ENCODE measurements at places on chromosomes 6 and 20.

DNA sequence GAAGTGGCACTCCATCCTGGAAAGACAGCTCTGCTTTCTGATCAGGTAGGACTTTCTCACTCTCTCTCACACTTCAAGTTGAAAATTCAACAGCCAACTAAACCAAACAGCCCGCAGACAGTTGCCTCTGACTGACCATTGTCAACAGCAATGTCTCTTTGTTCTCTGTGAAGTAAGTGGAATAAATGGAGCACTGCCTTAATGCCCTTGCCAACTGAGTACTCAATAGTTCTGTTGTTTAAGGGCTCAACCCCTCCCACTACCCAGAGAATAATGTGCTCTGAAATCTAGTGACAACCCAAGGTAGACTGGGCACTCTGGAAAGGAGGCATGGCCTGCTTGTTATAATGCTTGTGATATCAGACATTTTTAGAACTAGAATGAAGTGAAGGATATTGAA lies 16.8 kb upstream of the BCLAF1 start:
- no peak for DNase-seq
- no peaks in the 10 kb centered on the region for H3K4me1 ChIP-seq
- H3K27ac ChIP-seq, result no peak overlapping the region
- peaks cover 1% of the 10 kb centered on the region for H3K27me3 ChIP-seq
- H3K36me3 ChIP-seq, result no peaks in the 10 kb centered on the region
- no peak overlapping the region for H3K4me3 ChIP-seq

DNA sequence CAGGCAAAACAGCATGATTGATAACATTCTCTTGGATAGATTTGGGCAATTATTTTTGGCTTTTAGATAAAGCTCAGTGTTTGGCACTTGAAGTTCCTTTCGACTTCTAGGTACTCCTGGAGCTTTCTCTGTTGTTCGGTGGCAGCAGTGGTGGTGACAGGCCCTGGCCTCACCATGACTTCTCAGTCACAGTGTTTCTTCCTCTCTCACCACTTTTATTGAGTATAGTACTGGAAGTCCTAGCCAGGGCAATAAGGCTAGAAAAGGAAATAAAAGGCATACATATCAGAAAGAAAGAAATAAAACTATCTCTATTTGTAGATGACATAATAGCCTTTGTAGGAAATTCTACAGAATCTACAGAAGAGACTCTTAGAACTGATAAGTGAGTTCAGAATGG lies 101.2 kb upstream of the SIRPG start:
- no peaks in the 10 kb centered on the region for H3K36me3 ChIP-seq
- H3K4me3 ChIP-seq, result no peak overlapping the region
- H3K4me1 ChIP-seq, result peaks cover 5% of the 10 kb centered on the region
- H3K27ac ChIP-seq, result no peak overlapping the region
- DNase-seq, result no peak
- H3K27me3 ChIP-seq, result no peaks in the 10 kb centered on the region

GRCh38 chr6:5333658-5334057 lies 72.3 kb downstream of the FARS2 start:
- DNase-seq, result no peak
- no peaks in the 10 kb centered on the region for H3K27me3 ChIP-seq
- no peak overlapping the region for H3K27ac ChIP-seq

GRCh38 chr6:22828179-22829062 lies 259.1 kb downstream of the HDGFL1 start:
- peak overlapping the region; percentile 86 for H3K27ac ChIP-seq
- no peak overlapping the region for H3K4me3 ChIP-seq
- no peaks in the 10 kb centered on the region for H3K36me3 ChIP-seq
- peak; percentile 56 for DNase-seq

GRCh38 chr6:125031385-125031784 lies 69.1 kb downstream of the RNF217 start:
- no peaks in the 10 kb centered on the region for H3K4me1 ChIP-seq
- H3K27me3 ChIP-seq, result peaks cover 2% of the 10 kb centered on the region
- H3K4me3 ChIP-seq, result peak overlapping the region; percentile 18
- DNase-seq, result no peak
- no peak overlapping the region for H3K27ac ChIP-seq

DNA sequence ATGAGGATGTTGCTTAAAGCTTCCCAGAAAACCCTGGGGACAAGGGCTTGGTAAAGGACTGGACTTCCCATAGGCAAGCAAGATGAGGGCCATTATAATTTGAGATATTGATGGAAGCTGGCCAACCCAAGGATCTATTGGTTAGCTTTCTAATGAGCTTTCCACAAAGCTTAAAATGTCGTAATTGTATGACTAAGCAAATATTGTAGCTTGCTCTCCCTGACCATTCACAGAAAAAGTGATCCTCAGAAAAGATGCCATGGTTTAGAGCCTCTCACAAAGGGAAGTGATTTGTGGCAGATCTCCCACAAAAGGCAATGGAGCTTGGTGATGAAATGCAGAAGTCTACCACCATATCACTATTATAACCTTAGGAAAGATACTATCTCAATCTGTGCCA lies 13.6 kb downstream of the IL17F start:
- no peaks in the 10 kb centered on the region for H3K36me3 ChIP-seq
- no peak overlapping the region for H3K27ac ChIP-seq
- no peak overlapping the region for H3K4me3 ChIP-seq
- H3K4me1 ChIP-seq, result peaks cover 5% of the 10 kb centered on the region

DNA sequence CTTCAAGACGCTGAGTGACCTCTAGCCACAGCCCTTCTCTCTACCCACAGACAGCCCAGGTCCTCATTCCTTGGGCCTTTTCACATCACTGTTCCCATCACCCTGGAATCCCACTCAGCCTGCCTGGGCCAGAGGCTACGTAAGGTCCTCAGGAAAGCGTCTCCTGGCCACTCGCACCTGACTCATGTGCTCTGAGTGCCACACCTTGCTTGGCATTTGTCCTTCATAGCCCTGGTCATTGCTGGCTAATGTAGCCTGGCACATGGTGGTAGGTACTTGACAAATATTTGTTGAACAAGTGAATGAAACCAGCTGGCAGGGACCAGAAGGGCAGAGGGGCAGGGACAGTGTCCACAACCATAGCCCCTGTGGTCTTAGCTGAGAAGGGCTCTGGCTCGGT lies 50.6 kb upstream of the FANCE start:
- peaks cover 11% of the 10 kb centered on the region for H3K36me3 ChIP-seq
- H3K4me3 ChIP-seq, result peak overlapping the region; percentile 51
- no peak overlapping the region for H3K27ac ChIP-seq
- no peak for DNase-seq
- peaks cover 7% of the 10 kb centered on the region for H3K27me3 ChIP-seq

GRCh38 chr20:51516855-51517254 lies 25.7 kb downstream of the NFATC2 start:
- H3K4me1 ChIP-seq, result no peaks in the 10 kb centered on the region
- no peak for DNase-seq
- peaks cover 2% of the 10 kb centered on the region for H3K27me3 ChIP-seq

DNA sequence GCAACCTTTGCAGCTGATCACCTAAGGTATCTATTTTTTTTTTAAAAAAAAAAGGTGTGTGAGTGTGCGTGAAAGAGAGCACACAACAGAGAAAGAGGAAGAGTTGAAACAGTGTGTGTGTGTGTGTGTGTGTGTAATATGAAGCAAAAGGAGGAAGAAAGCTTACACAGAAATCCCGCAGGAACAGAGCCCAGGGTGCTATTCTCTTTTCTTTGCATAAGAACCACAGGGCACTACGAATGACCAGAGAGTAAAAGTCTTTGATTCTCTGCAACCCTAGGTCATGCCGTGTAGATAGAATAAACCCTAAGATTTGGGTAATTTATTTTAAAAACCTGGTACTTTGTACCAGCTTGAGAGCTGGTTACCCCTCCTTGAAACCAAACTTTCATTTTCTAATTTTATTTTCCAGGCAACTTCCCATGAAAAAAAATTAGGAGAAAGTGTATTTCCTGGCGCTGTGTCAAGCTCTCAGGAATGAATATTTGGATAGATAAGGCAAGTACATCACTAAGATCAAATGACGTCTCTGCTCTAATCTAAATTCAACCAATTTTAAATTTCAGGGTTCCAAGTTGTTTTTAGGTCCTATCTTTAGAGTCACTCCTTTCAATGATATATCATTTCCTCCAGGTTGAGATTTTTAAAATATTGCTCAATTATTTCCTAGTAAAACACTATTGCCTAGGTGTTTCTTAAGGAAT lies 47.9 kb upstream of the ID4 start:
- no peak for DNase-seq
- H3K27ac ChIP-seq, result no peak overlapping the region

DNA sequence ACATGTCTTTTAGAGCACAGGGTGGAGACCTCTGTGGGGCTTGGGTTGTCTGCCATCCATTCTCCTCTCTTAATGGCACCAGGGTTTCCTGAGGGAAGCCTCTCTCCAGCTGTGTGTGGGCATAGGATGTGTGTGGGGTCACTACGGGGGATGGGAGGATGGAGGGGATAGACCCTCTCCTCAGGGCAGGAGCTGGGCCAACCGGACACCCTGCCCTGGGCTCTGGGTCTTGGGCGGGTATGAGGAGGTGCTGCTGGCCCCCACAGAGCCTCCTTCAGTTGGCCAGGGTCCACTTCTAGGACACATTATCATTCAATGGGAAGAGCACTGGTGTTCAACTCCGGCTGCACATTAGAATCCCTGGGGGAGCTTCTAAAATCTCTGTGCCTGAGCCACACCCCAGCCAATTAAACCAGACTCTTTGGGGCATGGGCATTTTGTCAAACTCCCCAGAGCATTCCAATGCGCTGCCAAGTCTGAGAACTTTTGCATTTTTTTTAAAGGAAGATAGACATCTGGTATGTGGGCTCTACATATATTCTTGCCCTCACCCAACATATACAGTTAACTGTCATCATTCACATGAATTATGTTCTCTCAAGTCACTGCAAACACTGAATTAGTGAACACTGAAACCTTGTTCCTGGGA lies 38.5 kb downstream of the TRAM2 start:
- no peak for DNase-seq
- H3K4me3 ChIP-seq, result no peak overlapping the region
- H3K4me1 ChIP-seq, result peaks cover 42% of the 10 kb centered on the region
- no peak overlapping the region for H3K27ac ChIP-seq
- peaks cover 5% of the 10 kb centered on the region for H3K36me3 ChIP-seq

- H3K36me3 ChIP-seq, result peaks cover 34% of the 10 kb centered on the region
- no peaks in the 10 kb centered on the region for H3K27me3 ChIP-seq
- DNase-seq, result no peak
Observed at GRCh38 chr6:36104836-36105235, 25.5 kb upstream of the MAPK13 start.

DNA sequence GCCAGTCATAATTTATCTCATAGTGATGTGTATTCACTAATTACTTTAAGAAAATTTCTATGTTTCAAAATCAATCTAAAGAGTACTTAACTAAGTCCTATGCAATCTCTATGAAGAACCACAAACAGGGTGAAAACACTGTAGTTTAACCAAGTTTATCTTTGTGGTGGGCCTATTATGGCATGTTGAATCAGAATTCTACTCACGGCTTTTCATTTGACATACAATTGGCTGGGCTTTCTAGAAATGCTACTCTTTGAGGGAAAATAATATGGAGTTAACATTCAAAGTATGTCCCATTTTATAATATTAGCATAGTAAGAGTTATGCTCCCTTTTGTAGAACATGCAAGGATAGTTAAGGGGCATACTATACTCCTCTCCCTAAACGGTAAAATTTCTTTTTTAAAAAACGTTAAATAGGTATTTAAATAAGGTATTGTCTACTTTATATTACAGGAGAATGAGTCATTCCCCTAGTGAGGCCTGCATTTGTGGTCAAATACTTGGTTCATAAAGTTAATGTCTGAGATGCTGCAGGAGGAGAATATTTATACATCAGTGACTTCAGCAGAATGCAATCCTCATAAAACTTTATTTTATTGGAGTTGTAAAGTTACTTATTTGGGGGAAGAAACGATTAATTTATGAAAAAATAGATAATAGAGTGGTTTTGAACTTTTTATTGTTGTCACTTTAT lies 1.8 kb downstream of the MOXD1 start:
- no peak overlapping the region for H3K4me3 ChIP-seq
- H3K36me3 ChIP-seq, result no peaks in the 10 kb centered on the region
- H3K27me3 ChIP-seq, result peaks cover 3% of the 10 kb centered on the region
- peaks cover 8% of the 10 kb centered on the region for H3K4me1 ChIP-seq
- no peak overlapping the region for H3K27ac ChIP-seq

DNA sequence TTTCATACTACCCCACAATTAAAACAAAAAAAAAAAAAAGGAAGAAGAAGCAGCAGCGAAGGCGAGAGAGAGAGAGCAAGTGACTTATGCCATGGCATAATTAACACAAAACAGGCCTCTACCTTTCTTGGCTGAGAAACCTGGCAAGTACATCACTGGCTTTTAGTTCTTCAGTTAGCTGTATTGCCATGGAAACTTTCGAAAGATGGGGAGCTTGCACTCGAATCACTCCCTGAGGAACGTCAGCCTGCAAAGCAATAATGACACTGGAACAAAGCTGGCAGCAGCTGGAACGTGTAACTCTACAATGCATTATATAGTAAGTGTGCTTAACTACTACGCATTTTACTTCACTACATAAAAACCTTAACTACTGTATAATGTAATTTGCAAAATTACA lies 126.1 kb downstream of the ARHGAP18 start:
- no peak overlapping the region for H3K27ac ChIP-seq
- peaks cover 25% of the 10 kb centered on the region for H3K36me3 ChIP-seq
- no peak for DNase-seq

- DNase-seq, result no peak
- H3K27ac ChIP-seq, result no peak overlapping the region
- peak overlapping the region; percentile 13 for H3K4me3 ChIP-seq
Observed at GRCh38 chr6:326896-327537, 34.7 kb downstream of the DUSP22 start.

DNA sequence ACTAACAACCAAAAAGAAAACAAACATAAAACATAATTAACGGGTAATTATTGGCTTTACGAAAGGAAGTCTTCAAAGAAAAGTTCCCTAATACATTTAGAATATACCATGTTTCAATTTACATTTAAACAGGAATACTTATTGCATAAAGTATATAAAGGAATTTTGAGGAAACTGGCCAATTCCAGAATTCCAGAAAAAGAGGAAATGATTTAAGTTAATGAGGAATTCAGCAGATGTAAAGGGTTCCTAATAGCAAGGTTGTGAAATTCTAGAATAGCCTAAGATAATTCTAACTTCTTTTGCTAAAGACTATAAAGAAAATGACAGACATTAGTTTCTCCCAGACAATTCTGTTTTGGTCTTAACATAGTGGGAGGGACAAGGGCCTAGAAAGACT lies 35.0 kb downstream of the DTNBP1 start:
- H3K4me1 ChIP-seq, result peaks cover 5% of the 10 kb centered on the region
- no peaks in the 10 kb centered on the region for H3K36me3 ChIP-seq
- H3K4me3 ChIP-seq, result no peak overlapping the region
- H3K27me3 ChIP-seq, result no peaks in the 10 kb centered on the region
- peak overlapping the region; percentile 61 for H3K27ac ChIP-seq
- DNase-seq, result no peak

Measured in endothelial cell (in vitro differentiated cells).